HCEC 1CT (cell line): ENCODE measurements at places on chromosomes 1 and 21.

DNA sequence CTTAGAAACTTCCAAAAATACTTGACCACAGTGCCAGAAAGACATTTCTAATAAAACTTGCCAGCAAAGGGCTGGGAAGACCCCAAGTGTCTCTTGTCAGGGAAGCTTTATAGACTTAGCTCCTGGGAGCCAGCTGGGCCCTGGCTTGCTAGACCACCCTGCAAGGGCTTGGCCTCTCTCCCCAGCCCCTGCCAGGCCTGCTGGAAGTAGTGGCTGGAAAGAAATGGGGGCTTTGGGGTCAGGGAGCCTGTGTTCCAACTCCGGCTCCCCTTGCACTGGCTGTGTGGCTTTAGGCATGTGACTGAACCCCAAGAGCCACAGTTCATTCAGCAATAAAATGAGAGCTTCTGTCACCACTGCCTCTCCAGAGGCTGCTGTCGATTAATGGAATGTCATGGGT lies 31.1 kb downstream of the H3-3A start:
- DNase-seq: no peak

GRCh38 chr1:29802181-29803068 lies 566.1 kb downstream of the PTPRU start:
- no peak for DNase-seq

DNA sequence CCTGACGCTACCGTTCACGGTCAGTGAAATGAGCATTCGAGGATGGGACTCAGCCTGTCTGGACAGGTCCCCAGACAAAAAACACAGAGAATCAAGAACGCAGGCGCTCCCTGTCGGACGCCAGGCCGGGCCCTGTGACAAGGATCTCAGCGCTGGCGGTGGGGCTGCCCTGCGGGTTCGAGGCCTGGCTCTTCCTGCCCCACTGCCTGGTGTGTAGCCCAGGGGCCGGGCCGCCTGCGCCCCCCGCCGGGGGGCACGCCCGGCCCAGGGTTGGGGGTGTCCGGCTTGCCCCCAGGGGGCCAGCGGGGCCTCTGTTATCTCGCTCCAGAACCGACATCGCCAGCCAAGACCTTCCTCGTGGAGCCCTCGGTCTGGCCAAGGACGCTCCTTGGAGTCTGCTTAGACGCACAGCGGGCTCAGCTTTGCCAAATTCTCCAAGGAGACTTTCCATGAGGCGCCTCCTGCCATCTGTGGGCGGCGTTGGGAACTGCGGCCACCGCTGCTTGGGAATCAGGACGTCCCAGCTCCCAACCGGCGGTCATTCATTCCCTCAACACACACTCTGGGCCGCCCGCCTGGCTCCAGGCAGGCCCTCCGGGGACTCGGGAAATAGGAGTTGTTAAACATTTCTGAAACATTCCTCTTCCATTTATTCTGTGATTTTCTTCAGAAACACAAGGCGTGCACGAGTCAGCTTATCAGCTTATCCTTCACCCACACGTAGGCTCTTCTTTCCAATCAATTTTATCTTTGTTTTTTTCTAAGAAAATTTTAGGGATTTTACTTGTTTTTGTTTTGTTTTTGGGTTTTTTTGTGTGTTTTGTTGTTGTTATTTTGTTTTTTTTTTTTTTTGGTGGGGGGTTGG lies 11.3 kb upstream of the RIPK4 start:
- DNase-seq: peak; percentile 74

GRCh38 chr1:64038965-64039364 lies 164.5 kb upstream of the UBE2U start:
- DNase-seq: peak; percentile 67

GRCh38 chr1:46607345-46608130 lies 3.5 kb upstream of the MKNK1 start:
- no peak for DNase-seq

- DNase-seq: no peak
Observed at GRCh38 chr1:1427106-1427819, 6.2 kb upstream of the ANKRD65 start.

DNA sequence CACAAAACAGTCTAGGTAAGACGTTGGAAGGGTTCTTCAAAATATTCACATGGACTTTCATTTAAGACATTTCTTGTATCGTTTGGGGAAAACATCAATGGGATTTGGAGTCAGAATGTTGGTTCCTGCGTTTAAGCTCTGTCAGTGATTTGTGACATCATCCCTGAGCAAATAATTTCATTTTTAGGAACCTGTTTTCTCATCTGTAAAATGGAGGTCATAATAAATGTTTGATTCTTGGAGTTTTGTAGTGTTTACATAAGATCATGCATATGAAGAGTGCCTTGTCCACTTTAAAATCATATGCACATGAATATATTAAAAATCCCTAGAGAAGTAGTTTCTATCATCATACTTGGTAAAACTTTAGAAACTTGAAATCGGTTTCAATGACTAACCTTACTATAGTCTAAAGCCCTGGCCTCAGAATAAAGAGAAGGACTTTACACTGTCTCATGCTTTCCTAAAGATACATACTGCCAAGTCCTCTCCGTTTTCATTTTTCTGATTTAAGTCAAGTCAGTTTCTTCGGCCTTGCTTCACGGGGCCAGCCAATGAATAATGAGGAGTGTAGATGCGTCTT lies 178.4 kb downstream of the ADSS2 start:
- DNase-seq: no peak

DNA sequence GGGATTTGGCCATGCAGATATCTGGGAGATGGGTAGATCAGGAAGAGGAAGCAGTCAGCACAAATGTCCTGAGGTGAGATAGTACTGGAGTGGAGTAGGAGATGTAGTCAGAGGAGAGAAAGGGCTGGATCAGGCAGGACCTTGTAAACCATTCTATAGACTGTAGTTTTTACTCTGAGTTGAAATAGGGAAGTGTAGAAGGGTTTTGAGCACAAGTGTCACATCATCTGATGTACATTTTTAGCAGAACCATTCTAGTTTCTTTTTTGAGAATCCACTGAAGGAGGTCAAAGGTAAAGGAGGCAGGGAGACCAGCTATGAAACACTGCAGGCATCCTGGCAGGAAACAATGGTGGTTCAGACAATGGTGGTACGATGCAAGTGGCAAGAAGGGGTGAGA lies 194.6 kb upstream of the RRP15 start:
- no peak for DNase-seq

GRCh38 chr1:62212411-62212810 lies 17.8 kb downstream of the L1TD1 start:
- no peak for DNase-seq

DNA sequence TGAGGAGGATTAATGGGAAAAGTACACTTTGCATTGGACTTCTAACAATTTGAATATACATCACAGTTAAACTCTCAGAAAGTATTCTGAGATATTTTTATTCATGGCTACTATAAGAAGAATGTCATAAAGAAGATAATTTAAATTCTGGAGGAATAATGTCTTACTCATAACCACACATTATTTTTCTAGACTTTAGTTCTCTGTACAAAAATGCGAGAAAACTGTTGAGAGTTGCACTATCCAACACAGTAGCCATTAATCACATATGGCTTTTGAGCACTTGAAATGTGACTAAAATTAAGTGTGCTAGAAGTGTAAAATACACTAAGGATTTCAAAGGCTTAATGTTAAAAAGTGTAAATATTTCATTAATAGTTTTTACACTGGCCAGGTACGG lies 53.8 kb downstream of the CRB1 start:
- DNase-seq: no peak

- DNase-seq: no peak
Observed at GRCh38 chr1:49842596-49842995, 181.2 kb downstream of the AGBL4 start.

DNA sequence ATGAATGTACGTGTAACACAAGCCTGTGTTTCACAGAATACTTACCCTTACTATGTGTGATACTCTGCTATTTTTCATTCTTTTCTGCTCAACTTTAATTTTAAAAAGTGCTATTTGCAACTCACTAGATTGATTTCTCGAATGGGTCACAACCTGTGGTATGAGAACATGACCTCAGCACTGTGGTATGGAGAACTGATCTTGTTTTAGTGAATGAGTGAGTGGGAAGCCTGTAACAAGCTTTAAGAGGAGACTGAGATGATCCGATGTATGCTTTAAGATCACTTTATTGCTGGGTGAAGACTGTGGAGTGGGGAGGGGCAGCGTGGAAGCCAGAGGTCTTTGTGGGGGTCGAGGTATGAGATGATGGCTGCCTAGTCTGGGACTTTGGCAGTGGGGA lies 21.6 kb downstream of the MECR start:
- DNase-seq: peak; percentile 42

DNA sequence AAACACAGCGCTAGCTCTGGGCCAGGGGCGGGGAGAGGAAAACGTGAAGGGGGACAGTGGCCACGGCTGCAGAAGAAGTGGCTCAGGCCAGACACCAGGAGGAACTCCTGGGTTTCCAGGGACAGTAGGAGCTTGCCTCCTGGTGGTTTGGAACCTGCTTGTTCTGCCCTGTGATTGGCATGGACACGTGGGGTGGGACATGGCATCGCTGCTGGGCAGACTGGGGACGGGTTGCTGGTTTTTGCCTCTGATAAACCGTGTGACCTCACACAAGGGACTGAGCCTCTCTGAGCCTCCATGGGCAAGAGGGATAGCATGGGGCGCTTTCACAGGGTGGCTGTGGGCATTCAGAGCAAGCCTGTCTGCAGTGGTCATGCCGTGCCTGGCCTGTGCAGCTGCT lies 7.5 kb upstream of the PLCH2 start:
- DNase-seq: no peak

DNA sequence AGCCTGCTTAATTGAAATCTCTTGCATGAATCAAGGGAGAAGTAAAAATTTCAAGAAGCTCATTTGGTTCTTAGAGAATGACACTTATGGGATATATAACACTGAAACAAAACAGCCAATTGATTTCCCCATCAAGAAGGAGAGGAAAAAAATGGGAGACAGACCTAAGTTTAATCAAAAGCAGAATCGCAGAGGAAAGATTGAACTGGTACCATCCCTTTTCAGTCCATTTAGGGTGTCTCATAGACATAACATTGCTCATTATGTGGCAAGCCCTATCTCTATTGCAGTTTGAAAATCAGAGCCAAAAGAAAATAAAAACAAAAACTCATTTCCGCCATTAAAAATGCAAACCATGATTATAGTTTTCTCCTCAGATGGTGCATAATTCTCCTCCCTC lies 119.6 kb downstream of the AK5 start:
- DNase-seq: no peak

DNA sequence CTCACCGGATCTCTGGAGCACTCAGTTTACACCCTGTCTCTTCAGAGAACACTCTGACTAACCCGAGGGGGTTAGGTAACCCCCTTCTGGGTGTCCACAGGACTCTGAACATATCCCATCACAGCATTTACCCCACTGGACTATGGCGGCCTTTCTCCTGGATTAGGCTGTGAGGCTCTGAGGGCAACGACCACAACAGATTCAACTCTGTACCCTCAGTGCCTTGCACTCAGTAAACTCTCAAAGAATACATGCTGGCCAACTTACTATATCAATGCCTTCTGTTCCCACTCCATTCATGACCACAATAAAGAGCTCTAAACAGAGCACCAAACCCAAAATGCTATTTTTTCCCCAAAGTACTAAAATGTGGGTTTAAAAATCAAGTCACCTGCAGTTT lies 5.4 kb downstream of the MECR start:
- no peak for DNase-seq
